BJ (cell line): ENCODE measurements at places on chromosomes 7 and 10.

GRCh38 chr10:62277971-62278370 lies 9.3 kb upstream of the RTKN2 start:
- DNase-seq = no peak

DNA sequence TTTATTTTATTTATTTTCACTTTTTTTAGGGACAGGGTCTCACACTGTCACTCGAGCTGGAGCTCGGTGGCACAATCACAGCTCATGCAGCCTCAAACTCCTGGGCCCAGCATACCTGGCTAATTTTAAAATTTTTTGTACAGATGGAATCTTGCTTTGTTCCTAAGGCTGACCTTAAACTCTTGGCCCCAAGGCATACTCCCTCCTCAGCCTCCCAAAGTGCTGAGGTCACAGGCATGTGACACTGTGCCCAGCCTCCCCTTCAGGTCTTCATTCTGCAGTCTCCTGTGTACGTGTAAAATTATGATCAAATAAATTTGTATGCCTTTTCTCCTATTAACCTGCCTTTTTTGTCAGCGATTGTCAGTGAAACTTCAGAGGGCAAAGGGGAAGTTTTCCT lies 17.8 kb upstream of the TCTN3 start:
- DNase-seq = no peak

GRCh38 chr10:126758867-126759266 lies 88.4 kb upstream of the C10orf90 start:
- no peak for DNase-seq

GRCh38 chr7:82114237-82114636 lies 329.3 kb downstream of the CACNA2D1 start:
- no peak for DNase-seq

- DNase-seq = no peak
These were observed 27.1 kb downstream of the TNRC18 start for GRCh38 chr7:5396542-5396941.

GRCh38 chr10:1733720-1734119 lies 3.6 kb downstream of the ADARB2 start:
- no peak for DNase-seq

- no peak for DNase-seq
These were observed 27.2 kb downstream of the EBF3 start for GRCh38 chr10:129936923-129937300.

DNA sequence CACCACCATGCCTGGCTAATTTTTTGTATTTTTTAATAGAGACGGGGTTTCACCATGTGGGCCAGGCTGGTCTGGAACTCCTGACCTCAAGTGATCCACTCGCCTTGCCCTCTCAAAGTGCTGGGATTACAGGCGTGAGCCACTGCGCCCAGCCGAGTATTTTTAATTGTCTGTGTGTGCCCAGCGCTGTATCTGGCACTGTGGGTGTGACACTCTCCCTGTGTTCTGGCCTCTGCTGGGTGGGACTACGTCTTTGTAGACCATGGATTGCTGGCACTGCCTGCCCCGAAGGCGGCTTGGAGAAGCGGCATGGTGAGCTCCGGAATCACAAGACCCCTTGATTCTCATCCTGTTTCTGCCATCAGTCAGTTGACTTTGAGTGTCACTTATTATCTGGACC lies 136.2 kb downstream of the CDH23 start:
- no peak for DNase-seq
